ENCODE measurements at places on chromosomes 1 and 21. TPM values are rescaled to one million over a fixed set of nuclear protein-coding genes. Genes with fewer than 3 reads are reported as not detected.

DNA sequence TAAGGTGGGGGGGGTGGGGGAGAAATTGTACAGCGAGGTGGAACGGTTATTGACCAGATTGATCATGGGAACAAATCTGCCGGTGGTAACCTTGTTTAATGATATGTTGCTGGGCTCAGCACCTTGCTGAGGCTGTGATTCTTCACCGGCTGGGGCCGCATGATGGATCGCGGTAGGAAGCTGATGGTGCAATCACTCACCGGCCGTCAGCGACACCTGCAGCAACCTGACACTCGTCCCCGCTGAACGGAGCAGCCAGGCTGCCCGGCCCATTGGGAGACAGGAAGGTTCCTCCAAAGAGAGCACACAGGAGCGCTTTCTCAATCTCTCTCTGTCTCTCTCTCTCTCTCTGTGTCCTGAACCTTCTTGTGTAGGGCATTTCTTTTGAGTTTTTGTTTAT lies 128.5 kb upstream of the RRP15 start:
- H3K4me3 ChIP-seq: no peak overlapping the region
- H3K27me3 ChIP-seq: no peaks in the 10 kb centered on the region

C1QB gene
- not detected for total RNA-seq

DNA sequence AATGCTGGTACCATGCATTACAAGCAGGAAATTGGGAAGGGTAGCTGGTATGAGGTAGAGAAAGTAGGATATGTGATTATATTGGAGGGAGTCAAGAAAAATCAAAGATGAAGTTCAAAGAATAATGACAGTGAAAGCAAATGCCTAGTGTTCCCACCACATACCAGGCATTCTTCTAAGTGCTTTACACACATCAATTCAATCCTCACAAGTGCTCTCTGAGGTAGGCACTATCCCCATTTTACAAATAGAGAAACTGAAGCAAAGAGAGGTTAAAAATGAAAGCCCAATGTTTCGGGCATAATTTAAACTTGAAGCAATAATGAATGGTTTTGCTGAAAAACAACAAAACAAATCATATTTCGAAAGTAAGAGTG lies 40.1 kb upstream of the MCOLN3 start:
- H3K36me3 ChIP-seq: no peaks in the 10 kb centered on the region

LDLRAD1 gene
- not detected for total RNA-seq

FCRL5 gene
- total RNA-seq: not detected

Measured in endodermal cell (in vitro differentiated cells).